ENCODE measurements at places on chromosomes 11 and 22.

DNA sequence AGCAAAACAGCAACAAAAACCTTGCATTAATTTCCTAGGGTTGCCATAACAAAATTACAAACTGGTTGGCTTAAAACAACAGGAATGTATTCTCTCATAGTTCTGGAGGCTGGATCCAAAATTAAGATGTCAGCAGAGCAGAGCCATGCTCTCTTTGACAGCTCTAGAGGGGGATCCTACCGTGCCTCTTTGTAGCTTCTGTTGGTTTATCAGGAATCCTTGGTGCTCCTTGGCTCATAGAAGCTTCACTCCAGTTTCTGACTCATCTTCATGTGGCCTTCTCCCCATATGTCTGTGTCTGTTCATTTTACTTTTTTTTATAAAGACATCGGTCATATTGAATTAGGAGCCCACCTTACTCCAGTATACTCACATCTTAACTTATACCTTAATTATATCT is 90.5 kb upstream of the POU2AF2 start:
- no peak for DNase-seq

GRCh38 chr11:105689631-105690030 is 79.8 kb downstream of the GRIA4 start:
- DNase-seq = no peak

DNA sequence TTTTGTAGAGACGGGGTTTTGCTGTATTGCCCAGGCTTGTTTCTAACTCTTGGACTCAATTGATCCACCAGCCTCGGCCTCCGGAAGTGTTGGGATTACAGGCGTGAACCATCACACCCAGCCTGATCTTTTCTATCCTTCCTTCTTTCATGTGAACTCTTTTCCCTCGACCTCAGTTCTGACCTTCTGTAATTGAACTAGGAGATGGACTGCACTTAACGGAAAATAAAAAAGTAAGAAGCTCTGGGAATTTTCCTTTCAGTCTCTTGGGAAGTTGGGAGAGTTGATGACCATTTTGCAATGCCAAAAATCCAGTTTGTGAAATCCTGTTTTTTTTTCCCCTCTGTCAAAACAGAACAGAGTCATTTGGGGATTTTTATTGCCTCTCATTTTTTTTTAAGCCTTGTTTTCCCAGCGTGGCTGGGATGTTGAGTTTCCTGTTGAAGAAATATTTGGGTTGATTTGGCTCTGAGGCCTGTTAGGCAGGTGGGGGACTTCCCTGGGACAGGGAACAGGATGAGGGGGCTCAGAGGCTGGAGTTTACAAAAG is 26.9 kb upstream of the CYB5R3 start:
- DNase-seq = no peak

GRCh38 chr22:46072981-46073682 is 77.2 kb upstream of the PPARA start:
- no peak for DNase-seq

DNA sequence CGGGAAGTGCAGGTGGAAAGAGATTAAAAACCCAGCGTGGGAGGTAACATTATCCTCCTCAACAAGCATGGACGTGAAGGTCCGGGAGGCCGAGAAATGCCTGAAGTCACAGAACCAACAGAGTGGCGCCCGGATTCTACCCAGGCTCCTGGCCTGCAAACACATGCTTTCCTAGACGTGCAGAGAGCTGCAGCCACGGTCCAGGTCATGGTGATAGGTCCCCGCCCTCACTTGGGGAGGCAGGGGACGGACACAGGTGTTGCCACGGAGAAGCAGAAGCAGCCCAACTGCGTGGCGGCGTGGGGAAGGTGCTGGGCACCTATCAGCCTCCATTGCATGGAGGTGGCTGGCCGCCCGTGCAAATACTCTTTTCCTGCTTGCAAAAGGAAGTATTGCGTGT is 148.8 kb downstream of the MPPED1 start:
- no peak for DNase-seq

DNA sequence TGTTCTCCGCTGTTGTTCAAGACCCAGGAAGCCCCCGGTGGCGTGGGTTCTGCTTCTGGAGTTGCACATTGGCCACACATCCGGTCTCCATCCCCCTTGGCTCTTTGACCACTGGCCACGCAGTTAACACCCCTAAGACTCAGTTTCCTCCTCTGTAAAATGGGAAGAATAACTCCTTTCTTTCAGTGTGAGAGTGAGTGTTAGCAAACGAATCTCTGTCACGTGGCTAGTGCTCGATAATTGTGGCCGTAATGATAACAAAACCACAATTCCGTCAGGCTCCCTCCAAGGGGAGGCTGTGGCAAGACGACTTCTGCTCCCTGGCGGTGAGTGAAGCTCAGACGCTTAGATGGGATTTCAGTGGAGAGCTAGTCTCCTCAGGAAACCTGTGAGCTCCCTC is 315.2 kb upstream of the B3GAT1 start:
- DNase-seq = no peak

GRCh38 chr22:24134090-24134846 is 47.0 kb upstream of the SUSD2 start:
- DNase-seq = no peak

- no peak for DNase-seq
Observed at GRCh38 chr11:95924414-95924760, 480 bp upstream of the MTMR2 start.

GRCh38 chr11:100632941-100633452 is 54.1 kb upstream of the ARHGAP42 start:
- DNase-seq = peak; percentile 9

GRCh38 chr11:11717064-11717725 is 95.4 kb upstream of the GALNT18 start:
- no peak for DNase-seq

DNA sequence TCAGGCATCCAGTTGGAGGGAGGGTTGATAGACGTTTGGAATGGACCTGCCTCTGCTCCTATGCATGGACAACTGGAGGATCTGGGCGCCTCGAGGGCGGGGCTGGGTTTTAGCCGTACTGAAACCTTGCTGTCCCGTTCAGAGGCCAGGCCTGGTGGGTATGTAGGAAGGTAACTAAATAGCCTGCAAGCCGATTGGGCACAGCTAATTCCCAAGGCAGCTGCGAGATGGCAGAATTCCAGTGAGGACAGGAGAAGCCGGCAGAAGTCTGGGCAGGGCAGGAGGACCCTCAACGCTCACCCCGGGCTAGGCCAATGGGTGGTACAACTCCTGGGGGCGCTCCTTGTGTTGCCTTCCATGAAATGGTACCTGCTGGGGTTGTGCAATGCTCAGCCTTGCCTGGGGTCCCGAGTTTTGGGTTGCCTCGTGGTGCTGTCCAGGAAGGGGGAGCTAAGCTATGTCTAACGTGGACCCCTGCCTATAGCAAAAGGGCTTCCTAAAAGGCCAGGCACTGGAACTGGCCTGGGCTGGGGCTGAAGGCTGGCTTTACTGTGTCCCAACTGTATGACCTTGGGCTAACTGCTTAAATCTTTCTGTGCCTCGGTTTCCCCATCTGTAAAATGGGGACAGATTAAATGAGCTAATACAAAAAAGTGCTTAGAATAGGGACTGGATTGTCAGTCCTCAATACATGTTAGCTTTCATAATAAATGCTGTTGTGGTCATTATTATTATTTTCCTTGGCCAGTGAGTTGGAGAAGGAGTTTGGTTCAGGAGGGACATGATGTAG is 30.1 kb upstream of the CD82 start:
- no peak for DNase-seq

DNA sequence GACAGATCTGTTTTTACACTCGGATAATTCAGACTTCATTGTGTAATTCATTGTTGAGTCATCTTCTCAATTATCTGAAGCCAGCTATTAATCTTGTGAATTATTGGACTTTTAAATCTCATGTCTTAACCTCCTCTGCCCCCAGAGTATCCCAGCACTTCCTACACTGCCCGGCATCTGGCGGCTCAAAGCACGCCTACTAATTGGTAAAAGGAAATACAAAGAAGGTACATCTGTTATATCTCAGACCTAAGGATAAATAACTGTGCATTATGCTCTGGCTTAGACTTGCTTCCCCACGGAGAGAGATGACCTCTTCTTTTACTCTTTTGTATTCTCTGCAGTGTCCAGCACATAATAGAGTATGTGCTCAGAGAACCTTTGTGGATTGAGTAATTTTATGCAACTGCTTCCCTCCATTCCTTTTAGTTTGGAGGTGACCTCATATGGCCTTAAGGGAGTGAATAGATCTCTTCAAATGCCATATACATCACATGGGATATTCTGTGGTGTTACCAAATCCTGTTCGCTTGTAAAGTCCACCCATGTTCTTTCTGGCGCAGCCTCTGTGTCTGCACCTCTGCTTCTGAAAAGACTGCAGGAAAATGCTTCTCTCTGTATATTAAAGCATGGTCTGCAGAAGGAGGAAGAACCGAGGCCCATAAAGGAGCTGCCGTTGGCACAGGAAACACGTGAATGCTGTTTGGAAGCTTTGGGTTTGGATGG is 125.6 kb upstream of the SORL1-AS1 start:
- no peak for DNase-seq

- DNase-seq = no peak
Observed at GRCh38 chr11:83287631-83288030, 1.5 kb upstream of the CCDC90B start.

DNA sequence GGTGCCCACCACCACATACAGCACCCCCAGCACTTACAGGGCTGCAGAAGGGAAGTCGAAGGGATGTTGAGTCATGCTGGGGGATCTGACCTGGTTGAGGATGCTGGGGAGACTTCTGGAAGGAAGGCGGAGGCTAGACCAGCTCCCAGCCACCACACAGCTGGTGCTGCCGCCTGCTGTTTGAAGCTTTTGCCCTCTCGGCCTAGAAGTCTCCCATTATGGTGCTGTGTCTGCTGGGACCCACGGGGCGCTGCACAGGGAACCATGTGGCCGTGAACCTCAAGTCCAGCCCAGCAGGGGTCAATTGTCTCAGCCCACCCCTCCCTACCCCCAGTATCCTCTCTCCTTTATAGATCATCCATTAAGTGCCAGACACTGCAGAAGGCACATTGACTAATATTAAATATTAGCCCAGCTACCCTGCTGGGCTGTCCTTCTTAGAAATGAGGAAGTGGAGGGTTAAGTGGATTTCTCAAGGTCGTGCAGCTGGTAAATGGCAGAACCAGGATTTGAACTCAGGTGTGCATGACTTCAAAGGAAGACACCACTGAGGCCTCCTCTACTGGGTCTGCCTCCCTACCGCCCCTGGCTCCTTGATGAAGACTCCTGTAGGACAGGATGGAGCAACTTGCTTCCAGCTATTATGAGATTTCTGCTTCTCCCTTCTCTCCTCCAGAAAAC is 49.7 kb downstream of the CYTH4 start:
- DNase-seq = no peak

DNA sequence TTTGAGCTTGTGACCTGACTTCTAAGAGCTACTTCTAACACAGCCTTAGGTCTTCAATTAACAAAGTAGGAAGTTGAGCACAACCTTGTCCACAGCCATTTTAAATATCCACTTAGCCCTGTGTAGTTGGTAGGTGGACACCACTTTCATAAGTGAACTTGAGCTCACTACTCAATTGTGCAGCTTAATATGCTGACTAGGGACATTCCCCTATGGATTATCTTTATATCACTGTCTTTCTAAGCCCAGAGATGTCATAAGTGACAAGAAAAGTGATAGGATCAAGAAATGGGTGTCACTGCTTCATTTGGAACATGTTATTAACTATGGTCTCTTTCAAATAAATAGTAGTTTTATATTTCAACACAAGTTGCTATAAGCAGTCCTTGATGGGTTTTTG is 4.0 kb upstream of the ATP5MG start:
- DNase-seq = no peak

DNA sequence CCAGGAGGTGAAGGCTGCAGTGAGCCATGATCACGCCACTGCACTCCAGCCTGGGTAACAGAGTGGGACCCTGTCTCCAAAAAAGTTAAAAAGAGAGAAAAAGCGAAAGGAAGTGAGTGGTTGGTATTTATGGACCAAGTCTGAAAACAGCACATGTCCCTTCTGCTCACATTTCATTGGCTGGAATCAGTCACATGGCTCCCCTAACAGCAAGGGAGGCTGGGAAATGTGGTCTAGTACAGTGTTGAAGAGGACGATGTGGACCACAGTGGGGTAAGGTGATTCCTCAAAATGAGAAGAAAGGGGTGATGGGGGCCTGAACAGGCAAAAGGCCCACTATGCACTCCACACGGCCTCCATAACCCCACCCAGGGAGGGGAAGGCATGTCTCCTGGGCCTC is 32.5 kb upstream of the SMTN start:
- no peak for DNase-seq

DNA sequence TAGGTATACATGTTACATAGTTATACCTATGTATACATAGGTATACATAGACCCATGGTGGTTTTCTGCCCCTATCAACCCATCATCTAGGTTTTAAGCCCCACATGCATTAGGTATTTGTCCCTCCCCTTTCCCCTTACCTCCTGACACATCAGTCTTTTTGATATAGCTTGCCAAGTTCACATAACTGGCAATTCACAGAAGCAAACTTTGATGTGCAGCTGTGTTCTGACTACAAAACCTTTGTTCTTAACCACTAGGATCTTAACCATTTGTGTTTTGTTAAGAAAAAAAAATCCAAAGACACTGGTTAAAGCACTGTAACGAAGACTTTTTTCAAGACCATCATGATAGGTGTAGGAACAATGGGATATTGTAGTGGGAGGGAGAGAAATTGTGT is 42.9 kb upstream of the SLC5A1 start:
- DNase-seq = no peak

GRCh38 chr22:22558071-22558971 is 744 bp downstream of the PRAME start:
- peak; percentile 6 for DNase-seq

DNA sequence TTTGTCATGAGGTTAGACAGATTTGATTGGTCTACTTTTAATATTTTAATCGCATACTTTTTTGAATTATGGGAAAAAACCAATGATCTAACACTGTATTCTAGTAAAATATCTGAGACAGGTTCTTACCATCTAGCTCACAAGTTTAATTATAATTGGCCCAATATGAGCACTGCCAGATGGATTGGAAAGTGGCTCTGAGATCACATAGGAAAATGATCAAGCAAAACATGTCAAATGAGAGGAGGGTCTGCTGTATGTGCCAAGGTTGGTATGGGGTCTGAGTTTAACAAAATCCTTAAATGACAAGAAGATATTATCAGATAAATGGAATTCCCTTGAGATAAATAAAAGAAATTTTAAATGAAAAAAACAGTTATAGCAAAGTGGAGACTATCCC is 264.7 kb downstream of the TTC28 start:
- no peak for DNase-seq
